ENCODE measurements at places on chromosomes 1 and 21.

GRCh38 chr1:155134880-155135414 is 705 bp upstream of the SLC50A1 start:
- peak; percentile 67 for DNase-seq

DNA sequence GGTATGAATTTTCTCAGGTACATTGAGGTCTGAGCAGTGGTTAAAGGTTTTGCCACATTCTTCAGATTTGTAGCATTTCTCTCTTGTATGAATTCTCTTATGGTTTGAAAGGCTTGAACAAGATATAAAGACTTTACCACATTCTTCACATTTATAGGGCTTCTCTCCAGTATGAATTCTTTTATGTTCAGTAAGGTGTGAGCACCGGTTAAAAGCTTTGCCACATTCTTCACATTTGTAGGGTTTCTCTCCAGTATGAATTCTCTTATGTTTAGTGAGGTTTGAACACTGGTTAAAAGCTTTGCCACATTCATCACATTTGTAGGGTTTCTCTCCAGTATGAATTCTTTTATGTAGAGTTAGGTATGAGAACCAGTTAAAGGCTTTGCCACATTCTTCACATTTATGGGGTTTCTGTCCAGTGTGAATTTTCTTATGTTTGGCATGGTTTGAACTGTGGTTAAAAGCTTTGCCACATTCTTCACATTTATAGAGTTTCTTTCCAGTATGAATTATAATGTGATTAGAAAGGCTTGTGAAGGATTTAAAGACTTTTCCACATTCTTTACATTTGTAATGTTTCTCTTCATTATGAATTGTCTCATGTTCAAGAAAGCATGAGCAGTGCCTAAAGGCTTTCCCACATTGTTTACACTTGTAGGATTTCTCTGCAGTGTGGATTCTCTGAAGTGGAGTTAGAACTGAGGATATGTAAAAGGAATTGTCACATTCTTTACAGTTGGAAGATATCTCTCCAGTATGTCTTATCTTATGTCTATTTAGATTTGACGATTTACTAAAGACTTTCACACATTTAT is 18.4 kb upstream of the ZNF124 start:
- DNase-seq, result no peak

- no peak for DNase-seq
Observed at GRCh38 chr1:67814121-67814772, 19.0 kb downstream of the GNG12 start.

- DNase-seq, result no peak
Observed at GRCh38 chr1:3101124-3101939, 32.3 kb downstream of the PRDM16 start.

DNA sequence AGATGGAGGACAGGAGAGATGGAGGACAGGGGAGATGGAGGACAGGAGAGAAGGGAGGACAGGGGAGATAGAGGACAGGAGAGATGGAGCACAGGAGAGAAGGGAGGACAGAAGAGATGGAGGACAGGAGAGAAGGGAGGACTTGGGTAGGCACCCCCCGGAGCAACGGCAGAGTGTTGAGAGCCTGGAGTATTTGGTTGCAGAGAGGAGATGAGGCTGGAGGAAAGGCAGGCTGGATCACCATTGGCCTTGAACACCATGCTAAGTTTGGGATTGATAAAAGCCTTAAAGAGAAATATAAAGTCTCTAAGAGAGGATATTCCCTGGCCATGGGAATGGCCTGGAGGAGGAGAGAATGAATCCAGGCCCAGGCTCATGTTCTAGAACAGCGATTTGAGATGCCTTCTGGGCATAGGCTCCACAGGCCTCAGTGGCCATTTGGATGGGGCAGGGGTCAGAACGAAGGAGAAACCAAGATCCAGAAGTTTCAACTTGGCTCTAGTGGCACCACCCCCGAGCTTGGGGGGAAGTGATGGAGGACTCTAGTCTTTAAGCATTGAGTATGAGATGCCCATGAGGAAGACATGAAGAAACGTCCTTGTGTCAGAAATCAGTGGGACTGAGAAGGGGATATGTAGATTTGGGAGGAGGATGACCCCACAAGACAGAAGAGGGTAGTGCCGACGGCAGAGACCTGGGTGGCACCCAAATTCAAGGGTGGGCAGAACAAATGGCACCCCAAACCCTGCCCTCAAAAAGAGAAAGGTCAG is 47.9 kb upstream of the EDN2 start:
- DNase-seq, result no peak

- DNase-seq, result no peak
Observed at GRCh38 chr1:236059011-236059410, 5.9 kb downstream of the NID1 start.

GRCh38 chr1:44784094-44785028 is 3.6 kb downstream of the BEST4 start:
- DNase-seq, result no peak

DNA sequence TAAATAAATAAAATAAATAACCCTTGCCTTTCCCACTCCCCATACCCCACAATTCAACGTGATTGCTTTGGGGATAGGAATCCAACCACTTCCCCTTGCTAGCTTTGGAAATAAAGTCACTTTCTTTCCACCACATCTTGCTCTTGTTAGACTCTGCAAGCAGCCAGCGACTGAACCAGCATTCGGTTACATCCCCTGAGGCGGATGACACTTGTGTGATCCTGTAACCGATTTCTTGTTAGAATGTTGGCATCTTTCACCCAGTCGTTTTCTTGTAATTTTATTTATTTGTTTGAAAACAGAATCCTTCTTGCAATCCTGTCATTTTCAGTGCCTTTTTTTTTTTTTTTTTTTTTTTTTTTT is 1.6 kb upstream of the IFNGR2 start:
- no peak for DNase-seq

DNA sequence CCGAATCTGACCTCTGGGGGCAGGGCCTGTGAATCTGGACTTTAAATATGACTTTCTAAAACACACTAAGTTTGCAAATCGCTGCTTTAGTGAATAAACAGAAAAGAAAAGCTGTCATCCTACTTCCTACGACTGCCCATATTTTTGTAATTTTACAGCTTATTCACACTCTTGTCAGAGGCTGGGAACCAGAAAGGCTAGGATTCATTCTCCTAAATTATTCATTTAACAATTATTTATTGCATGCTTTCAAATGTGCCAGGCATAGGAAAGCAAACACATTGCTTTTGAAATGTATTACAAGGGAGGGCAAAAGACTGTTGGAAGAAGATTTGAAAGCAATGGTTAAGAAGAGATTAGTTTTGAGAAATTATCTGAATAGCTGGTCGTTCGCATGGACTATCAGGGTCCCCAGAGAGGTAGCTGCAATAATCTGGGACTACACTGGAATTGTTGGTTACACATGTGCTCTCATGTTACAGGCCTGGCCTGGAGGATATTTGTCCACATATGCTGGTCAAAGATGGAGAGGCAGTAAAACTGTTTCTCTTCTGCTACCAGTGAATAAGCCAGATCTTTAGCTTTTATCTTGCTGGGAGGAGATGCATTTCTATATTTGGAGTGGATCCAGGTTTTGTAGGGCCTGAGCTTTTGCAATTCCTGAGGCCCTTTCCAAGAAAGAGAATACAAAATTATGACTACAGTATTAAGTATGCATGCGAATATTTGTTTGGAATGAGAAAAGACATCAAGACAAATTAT is 29.6 kb upstream of the SFPQ start:
- no peak for DNase-seq

- no peak for DNase-seq
Observed at GRCh38 chr21:16454399-16454798, 724.6 kb downstream of the USP25 start.

DNA sequence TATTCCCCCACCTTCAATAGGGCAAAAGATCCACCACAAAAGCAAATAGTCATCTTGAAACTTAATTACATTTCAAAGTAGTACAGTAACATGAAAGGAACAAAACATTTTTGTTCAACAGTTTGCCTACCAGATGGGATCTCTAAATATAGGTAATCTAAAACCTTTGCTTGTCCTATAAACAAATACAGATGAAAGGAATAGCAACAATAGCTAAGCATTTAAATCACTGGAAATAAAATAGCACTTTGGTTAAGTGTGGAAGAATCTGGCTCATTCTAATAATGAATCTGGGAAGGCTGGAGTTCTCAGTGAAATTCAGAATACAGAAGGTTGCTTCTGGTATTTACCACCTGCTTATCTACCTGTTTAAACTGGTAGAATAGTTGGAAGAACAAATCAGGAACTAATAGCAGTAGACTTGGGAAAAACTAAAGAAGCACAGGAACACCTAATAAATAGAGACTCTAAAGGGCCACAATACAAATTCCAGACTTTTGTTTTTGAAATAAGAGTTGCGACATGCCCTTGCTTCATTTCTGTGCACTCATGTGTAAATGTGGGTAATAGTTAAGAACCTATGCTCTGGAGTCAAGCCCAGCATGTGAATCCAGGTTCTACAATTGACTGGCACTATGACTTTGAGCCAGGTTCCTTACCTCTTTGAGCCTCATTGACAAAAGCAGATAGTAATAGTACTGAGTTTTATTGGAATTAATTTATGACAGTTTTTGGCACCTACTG is 2.3 kb upstream of the LYPLAL1 start:
- DNase-seq, result no peak

Data from activated T-cell treated with anti-CD3 and anti-CD28 coated beads for 24 hours (primary cell).